ENCODE measurements at places on chromosomes 7 and 10. TPM values are rescaled to one million over a fixed set of nuclear protein-coding genes. Genes with fewer than 3 reads are reported as not detected.

TMEM229A gene
- total RNA-seq = not detected

- H3K4me3 ChIP-seq = peak within 1 kb of the TSS; percentile 66
- no peaks in the 10 kb centered on the region for H3K36me3 ChIP-seq
- DNase-seq = peak; percentile 69
- H3K27ac ChIP-seq = peak within 1 kb of the TSS; percentile 49
- H3K4me1 ChIP-seq = peaks cover 10% of the 10 kb centered on the region
These were observed at the start of gene FAM13C for GRCh38 chr10:59362144-59362958. Gene FAM13C (minus strand): TSS chr10:59362549. CDS start chr10:59362460, 89 bp downstream.

DNA sequence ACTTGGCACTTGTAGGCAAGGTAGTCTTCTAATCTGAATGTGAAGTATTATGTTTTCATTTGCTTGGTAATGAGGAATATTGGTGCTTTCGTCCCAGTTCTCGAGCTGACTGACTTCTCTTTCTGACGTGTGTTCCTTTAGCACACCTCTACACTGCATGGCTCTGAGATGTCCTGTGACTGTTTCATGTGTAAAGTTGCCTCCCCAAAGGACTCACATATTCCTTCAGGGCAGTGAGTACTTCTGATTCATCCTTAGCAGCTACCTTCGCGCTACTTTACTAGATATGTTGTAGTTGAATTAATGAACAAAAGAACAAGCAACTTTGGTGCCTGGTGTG is 113.7 kb downstream of the EGFR start:
- no peak for DNase-seq
- H3K27ac ChIP-seq = peak overlapping the region; percentile 37
- H3K4me1 ChIP-seq = peaks cover 54% of the 10 kb centered on the region

GRCh38 chr7:24880886-24881285 is 99.1 kb downstream of the OSBPL3 start:
- no peaks in the 10 kb centered on the region for H3K27me3 ChIP-seq
- no peak for DNase-seq
- H3K27ac ChIP-seq = no peak overlapping the region
- H3K36me3 ChIP-seq = no peaks in the 10 kb centered on the region
- H3K4me1 ChIP-seq = peaks cover 37% of the 10 kb centered on the region
- no peak overlapping the region for H3K4me3 ChIP-seq

RSPH10B2 gene
- total RNA-seq = 0.10 TPM

SYT15 gene
- 0.08 TPM for total RNA-seq
